ENCODE measurements at places on chromosomes 13 and 19. TPM values are rescaled to one million over a fixed set of nuclear protein-coding genes. Genes with fewer than 3 reads are reported as not detected.

- DNase-seq, result no peak
These were observed 62.8 kb upstream of the MYO16 start for GRCh38 chr13:108566413-108567170.

GRCh38 chr13:40344270-40345148 lies 321.9 kb downstream of the FOXO1 start:
- no peak for DNase-seq

GRCh38 chr13:97423300-97424045 lies 10.5 kb upstream of the RAP2A start:
- DNase-seq, result no peak

- DNase-seq, result no peak
These were observed 437.5 kb downstream of the FOXO1 start for GRCh38 chr13:40228990-40229389.

Gene RASAL3
- 6.1 TPM for total RNA-seq

Gene OR4F17
- not detected for total RNA-seq
